ENCODE measurements at places on chromosomes 6 and 20. TPM values are rescaled to one million over a fixed set of nuclear protein-coding genes. Genes with fewer than 3 reads are reported as not detected.

- peak; percentile 25 for DNase-seq
These were observed 2.5 kb downstream of the MYMX start for GRCh38 chr6:44219053-44219814.

GRCh38 chr6:3455147-3455568, 1.7 kb downstream of the SLC22A23 start:
- DNase-seq: no peak

The PCK1 gene
- total RNA-seq: not detected

The CD40 gene
- not detected for total RNA-seq

DNA sequence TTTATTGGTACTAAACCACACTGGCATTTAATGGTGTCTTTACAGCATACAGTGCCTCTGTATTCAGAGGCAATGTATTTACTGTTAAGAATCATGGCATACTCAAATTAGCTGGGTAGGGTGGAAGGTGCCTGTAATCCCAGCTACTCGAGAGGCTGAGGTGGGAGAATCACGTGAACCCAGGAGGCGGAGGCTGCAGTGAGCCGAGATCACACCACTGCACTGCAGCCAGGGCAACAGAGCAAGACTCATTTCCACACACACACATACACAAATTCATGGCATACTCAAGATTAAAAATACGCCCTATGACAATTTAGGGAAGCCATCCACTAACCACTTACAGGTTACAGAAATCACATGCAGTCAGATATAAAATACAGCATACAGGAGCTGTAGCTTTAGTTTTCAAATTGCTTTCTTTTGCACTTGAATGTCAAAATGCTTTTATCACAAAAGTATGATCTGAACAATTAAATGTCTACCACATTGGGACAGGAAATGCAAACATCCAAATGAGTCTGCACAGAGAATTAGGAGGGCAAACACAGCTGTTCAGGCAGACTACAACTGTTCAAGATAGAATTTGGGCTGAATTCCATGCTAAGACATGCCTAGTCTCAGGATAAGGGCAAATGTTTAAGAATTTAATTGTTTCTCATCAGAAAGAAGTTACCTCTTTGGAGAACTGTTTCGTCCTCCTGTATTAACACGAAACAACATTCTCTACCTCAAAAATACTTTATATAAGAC, 36.4 kb downstream of the CSNK2A1 start:
- DNase-seq: no peak

The LRP11 gene
- 43.4 TPM for total RNA-seq

GRCh38 chr6:4612636-4613171, 163.5 kb upstream of the CDYL start:
- DNase-seq: no peak

The CLPSL1 gene
- total RNA-seq: not detected

- no peak for DNase-seq
These were observed 37.8 kb downstream of the FAM209B start for GRCh38 chr20:56570832-56571231.

- DNase-seq: no peak
These were observed 3.6 kb downstream of the ARFRP1 start for GRCh38 chr20:63703976-63704748.

GRCh38 chr6:116866281-116866871, 10.7 kb upstream of the RFX6 start:
- peak; percentile 25 for DNase-seq

DNA sequence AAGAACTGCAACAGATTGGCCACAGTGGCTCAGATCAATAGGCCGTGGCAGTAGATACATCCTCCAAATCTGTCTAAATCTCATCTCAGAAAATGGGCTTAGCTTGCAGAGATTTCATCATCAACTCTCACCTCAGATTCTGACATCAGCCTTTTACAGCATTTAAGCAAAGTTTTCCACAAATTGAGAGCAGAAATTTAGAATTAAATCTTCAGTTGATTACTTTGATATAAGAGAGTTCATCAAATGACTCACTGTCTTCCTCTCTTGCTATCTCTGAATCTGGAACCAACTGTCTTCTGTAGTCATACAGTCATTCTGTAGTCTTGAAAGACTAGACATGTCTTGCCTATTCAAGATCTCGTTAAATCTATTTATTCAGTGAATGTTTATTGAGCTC, 45.2 kb upstream of the CTAGE9 start:
- DNase-seq: peak; percentile 14

DNA sequence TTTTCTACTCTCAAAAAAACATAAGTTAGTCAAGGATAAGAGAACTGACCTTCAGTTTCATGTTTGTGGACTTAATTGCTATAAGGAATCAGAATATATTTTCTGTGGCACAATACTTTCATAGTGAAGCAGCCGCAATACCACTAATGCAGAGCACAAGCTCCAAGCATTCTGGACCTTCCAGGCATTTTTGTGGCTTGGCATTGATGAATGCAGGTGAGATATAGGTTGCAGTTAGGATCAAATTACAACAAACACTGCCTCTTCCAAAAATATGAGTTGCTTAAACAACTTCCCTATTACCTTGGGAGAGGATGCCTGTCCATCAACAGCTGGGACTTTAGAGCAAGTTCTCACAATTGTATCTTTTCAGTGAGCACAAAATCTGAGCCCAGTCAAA, 162.8 kb upstream of the RSPO3 start:
- no peak for DNase-seq

DNA sequence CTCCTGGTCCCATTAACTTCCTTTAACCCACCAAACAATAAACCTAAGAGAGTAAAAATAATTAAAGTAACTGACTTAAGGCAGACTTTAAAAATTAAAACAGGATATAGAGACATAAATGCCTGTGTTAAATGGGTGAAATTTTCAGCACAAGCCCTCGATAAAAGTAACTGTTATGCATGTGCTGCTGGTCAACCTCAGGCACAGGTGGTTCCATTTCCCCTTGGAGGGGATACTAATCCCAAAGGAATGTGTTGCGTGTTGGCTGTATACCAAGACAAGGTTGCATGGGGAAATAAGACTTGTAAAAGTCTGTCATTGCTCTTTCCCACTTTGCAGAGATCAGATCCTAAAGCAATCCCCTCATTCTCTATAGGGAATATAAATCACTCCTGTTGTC, 25.8 kb downstream of the HLA-A start:
- DNase-seq: peak; percentile 83

DNA sequence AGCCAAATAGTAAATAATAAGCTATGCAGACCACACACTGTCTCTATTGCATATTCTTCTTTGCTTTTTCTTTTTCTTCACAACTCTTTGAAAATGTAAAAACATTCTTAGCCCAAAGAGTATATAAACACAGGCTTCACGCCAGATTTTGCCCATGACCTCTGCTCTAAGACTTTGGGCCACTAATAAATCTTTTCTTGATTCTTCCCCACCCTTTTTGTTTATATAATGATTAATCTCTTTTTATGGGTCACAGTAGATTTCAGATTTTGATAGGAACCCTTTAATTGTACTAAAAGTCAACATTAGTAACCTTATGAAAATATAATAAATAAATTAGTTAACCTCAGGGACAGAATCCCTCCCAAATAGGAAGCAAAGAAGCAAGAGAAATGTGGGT, 15.8 kb upstream of the ENPP5 start:
- DNase-seq: no peak

- DNase-seq: peak; percentile 10
These were observed 8.8 kb downstream of the DEFB129 start for GRCh38 chr20:235891-236290.

DNA sequence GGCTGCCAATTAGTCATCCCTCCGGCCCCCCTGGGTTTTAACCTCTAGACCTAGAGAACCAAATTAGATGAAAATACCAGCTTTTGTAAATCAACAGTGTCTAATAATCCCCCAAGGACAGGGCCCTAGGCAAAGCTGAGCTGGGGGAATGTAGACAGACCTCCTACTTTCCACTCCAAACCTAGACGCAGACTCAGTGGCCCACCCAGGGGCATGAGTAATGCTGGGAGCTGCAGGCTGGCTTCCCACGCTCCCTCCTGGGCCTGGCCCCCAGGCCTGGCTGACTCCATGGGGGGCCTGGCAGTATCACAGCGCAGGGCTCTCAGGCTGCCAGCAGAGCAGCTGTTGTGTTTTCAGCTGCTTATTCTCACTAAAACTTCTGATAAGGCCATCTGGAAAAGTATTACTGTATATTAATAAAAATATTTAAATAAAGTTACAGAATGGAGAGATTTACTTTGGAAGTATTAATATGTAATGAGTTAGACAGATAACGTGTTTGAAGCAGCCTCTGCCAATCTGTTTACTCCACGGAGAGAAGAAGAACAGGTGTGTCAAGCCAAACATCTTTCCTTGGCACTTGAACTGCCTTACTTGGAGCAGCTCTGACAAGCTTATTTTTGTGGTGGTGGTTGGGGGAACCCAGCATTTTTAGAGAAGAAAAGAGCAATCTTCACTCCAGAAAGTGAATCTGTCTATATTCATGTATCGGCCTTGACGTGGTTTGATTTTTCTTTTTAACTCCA, 144.0 kb upstream of the AGPAT4 start:
- peak; percentile 82 for DNase-seq

The AKAP12 gene
- total RNA-seq: 173 TPM

GRCh38 chr6:103280417-103280816, 1579.3 kb downstream of the HACE1 start:
- DNase-seq: no peak

The MTHFD1L gene
- 36.3 TPM for total RNA-seq

DNA sequence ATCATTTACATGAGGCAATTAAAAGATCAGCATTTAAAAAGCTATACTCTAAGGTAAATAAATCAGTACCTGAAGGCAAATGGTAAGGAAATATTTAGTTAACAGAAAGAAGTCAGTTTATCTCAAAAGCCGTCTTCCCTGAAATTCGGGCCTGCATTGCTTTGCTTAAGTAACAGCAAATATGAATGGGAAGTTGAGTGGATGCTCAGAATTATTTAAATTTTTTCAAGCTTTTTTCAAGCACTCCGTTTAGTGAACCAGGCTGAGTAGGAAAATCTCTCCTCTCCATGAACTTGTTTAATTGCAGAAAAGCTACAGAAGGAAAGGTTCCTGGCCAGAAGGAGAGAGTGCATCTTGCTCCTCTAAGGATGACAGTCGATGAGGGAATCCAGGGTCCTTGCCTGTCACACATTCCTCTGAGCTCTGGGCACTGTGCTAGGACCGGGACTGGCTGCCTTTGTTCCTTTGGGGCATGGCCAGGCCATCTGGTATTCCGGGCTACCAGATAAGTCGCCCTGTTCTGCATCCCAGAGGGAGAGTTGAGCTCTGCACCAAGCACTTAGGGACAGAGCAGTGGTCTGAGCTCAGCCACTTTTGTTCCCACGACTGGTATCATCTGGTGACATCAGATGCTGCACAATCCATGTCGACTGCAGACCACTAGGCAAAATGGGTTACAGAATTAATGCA, 77.6 kb downstream of the RIN2 start:
- DNase-seq: no peak

The LIME1 gene
- 59.0 TPM for total RNA-seq

GRCh38 chr6:43801495-43802181, 31.6 kb downstream of the VEGFA start:
- no peak for DNase-seq

The C6orf132 gene
- 0.02 TPM for total RNA-seq

DNA sequence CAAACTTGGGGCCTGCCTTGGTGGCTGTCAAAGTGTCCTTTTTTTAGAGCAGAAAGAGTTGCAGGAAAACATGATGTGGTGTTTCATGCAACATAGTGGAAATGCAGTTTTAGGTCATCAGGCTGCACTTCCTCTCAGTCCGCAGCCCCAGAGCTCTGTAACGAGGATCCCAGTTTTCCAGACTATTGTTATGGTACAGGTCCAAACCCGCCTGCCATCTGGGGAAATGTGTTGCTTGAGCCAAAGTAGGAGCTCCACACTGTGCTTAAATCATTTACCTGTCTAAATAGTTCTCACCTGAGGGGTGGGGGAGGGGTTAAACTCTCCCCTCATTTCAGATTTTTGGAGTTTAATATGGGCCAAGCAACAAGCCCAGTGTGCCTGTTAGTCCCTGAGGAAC, 59.8 kb downstream of the GOPC start:
- no peak for DNase-seq

DNA sequence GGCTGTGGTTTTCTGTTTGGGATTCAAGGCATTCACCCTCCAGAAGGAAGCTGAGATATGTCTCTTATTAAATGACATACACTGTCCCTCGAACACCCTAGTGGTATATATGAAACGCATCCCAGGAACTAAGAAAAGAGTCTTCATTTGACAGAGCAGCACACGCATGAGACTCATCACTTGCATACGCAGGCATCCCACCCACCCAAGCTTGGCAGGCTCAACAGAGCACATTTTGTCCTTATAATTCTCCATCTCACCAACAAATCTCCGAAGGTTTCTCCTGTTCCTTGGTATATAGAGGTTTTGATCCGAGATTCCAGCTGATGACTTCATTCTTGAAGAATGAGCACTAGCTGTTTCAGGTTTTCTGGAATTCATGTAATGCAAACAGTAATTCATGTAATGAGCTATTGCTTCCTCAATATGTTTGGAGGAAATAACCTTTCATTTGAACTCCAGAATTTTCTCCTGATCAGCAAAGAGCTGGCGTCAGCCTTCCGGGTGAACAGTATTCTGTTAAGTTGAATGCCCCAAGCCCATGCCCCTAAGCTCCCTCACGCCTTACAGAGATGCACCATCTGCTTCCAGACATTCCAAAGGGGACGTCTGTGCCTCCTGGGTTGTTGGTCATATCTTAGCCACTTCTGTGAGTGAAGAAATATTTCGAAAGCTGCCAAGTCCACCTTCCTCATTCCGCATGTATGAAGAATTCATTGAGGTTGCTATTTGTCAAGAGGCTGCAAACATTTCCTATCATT, 66.0 kb upstream of the CDH4 start:
- DNase-seq: peak; percentile 97

- no peak for DNase-seq
These were observed 330.1 kb downstream of the RIMS1 start for GRCh38 chr6:72216222-72217068.

- DNase-seq: no peak
These were observed 21.4 kb downstream of the JARID2 start for GRCh38 chr6:15267221-15267620.

DNA sequence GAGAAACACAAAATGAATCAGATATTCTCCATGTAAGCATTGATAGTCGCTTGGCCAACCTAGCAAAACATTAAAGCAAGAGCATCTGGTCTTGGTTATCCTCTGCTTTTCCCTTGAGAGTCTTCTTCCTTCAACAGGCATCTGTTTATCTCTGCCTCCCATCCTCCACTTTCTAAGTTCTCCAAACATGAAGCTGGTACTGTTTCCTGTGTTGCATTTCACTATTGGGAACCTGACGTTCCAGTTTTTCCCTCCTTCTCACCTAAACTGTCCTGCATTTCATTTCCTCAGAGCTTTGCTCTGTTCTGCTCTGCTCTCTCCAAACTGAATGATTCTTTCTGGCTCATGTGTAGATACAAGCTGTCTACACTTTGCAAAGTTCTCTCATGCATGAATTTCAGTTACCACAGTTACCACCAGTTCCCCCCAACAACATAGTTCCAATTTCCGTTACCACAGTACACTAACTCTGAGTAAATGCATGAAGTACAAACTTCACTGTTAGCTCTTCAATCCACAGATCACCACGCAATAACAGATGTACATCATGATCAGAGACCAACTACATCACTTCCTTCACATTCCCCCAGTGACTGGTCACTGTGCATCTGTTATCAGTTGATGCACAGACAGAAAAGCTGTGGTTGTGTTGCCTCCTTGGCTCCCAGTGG, 86.7 kb upstream of the F13A1 start:
- no peak for DNase-seq

The SYTL3 gene
- 1.7 TPM for total RNA-seq

The USP49 gene
- 0.74 TPM for total RNA-seq

- no peak for DNase-seq
These were observed 81.4 kb downstream of the DLL1 start for GRCh38 chr6:170209354-170210025.

Measured in A172 (cell line).